HT1080 (cell line): ENCODE measurements at places on chromosomes 7 and 10. TPM values are rescaled to one million over a fixed set of nuclear protein-coding genes. Genes with fewer than 3 reads are reported as not detected.
A peak's percentile ranks its signal among the peaks of the same experiment; 100 is the strongest.

ASB10 gene
- total RNA-seq = not detected in 2 replicates

GRCh38 chr10:76209135-76209534 is 777.7 kb downstream of the LRMDA start:
- DNase-seq = peak; percentile 50

- no peak for DNase-seq
Observed at GRCh38 chr7:84085998-84086397, 108.6 kb downstream of the SEMA3A start.

GRCh38 chr7:587767-588166 is 68.1 kb upstream of the PDGFA start:
- no peak for DNase-seq

DNA sequence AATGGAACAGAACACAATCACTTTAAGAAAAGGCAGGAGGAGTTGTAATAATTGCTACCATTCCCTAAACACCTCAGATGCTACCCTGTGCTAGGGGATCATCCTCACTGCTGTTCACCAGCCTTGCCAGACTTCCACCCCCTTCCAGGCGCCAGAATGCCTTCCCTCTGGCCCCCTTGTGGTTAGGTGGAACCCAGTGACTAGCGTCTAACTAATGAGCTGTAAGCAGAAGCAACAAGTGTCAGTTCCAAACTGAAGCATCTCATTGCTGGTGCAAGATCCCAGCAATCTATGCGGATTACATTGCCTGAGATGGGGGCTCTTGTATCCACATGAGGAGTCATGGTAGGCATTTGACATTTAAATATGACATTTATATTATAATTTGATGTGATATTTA is 86.6 kb downstream of the FRMD4A start:
- no peak for DNase-seq

MGAM2 gene
- 0.03 and 0.05 TPM in 2 replicates for total RNA-seq

H2BK1 gene
- not detected in 2 replicates for total RNA-seq

HMX2 gene
- total RNA-seq = 0.06 TPM in 1 of 2 replicates, not detected in the other

DNA sequence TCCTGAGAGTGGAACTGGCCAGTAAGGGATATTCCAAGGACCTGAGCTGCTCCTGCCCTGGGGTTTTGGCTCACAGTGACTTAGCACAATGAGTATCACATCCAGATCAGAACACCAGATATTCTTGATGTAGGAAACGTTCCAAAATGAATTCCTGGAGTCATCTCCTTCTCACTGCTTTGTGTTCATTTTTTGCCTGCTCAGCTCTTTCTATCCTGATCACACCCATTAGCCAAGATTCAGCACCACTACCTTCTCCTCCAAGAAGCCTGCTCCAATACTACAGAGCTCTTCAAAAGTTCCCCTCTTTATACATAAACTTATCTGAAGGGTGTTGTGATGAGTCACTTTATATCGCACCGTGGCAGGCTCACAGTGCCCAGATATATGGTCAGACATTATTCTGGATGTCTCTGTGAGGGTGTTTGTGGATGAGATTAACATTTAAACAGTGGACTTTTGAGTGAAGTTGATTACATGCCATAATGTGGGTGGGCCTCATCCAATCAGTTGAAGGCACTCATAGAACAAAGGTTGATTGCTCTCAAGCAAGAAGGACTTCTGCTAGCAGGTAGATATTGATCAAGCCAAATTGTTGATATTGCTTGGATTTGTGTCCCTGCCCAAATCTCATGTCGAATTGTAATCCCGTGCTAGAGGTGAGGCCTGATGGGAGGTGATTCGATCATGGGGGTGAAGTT is 1155.2 kb upstream of the AUTS2 start:
- no peak for DNase-seq

DNA sequence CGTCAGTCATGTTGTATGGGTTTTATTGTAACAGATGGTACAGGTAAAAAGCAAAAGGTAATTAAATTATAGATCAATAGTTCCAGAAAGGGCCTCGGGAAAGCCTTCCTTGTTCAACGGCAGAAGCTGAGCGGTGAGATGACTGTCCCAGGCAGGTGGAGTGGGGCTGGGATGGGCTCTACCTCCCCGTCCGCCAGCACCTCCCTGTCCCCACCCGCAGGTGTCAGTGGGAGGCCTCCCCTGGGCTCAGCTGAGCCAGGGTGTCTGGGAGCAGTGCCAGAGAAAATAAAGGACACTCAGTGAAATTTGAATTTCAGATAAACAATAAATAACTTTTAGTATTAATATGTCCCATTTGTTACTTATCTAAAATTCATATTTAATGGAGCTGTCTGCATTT is 58.9 kb downstream of the CLRN3 start:
- no peak for DNase-seq

- peak; percentile 69 for DNase-seq
Observed at GRCh38 chr10:76547352-76547972, 1090.1 kb downstream of the KCNMA1 start.

DNA sequence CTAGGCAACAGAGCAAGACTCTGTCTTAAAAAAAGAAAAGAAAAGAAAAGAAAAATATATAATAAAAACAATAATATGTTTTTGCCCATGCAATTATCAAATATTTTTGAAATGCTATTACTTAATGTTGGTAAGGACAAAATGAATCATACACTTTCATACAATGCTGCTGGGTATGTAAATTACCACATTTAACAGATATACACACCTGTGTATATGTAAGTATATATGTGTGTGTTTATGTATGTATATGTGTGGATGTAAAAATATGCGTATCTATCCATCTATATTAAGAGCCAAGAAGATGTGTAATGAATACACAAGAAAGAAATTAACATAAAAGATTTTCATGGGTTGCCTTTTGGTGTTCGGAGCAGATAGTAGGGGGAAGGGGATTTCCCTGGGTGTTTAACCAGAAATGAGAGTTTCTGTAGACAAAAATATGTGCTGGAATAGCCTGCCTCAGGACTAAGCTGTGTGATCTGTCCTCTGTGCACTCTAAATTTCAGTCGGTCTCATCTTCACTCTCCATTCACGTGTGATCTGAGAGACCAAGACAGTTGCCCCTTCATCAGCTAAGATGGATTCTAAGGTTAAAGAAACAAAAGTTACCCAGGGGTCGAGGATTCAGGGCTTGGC is 61.2 kb downstream of the PRKCQ start:
- DNase-seq = no peak

DNA sequence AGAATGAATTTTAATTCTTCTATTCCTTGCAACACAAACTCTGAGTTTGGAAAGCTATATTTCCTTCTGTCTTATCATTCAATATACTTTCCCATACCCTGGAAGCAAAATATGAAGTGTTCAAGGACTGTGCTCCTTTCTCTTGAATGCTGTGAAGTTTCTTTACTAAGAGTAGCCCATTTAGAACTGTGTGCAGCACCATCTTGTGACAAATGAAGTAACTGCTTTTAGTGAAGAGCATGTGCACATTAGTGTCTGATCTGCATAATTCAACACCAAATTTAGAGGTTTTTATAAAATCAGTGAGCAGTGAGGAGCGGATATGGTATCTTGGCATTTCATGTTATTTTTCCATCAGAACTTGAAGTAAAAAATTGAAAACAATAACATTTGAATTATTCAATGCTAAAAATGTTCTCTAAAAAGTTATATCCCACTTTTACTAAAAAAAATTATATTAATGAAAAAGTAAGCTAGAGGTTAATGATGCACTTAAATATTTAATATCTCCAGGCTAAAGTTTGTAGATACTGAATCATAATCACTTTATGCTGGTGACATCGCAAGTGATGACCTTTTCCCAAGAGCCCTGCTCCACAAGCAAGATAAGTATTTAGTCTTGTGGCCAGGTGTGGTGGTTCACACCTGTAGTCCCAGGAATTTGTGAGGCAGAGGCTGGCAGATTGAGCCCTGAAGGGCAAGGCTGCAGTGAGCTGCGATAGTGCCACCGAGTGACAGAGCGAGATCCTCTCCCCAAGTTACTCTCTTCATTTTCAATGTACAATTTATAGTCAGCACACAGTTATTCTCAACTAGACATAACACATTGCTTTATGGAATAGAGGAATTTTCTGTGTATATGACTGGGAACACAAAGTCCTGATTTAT is 108.8 kb upstream of the PCLO start:
- DNase-seq = peak; percentile 28

GRCh38 chr10:94524146-94524545 is 21.4 kb upstream of the HELLS start:
- DNase-seq = no peak

GRCh38 chr10:95431900-95432342 is 129.2 kb downstream of the SORBS1 start:
- no peak for DNase-seq

SLIT1 gene
- total RNA-seq = 0.07 TPM in 1 of 2 replicates, not detected in the other

DNA sequence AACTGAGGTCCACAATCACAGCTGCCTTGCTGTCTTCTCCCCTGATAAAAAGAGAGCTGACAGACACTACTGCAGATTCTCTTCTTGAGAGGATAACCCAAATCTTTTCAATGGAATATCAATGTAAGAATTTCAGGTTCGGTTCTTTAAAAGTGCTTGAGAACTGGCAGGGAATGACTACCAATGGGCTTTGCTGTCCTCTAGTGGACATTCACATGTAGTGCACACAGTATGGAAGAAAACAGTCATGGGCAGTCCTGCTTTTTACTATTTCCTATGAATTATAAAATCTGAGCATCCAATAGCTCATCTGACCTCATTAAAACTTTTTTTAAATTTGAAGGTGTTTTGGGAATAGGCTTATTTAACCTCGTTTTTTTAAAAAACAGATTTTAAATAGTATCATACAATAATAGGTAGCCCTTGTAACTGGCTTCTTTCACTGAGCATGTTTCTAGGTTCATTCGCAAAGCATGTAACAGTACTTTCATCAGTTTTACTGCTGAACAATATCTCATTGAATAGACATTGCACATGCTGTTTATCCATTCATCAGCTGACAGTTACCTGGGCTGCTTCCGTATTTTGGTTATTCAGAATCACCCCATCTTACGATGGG is 18.3 kb downstream of the FZD9 start:
- DNase-seq = peak; percentile 42

ARHGEF35 gene
- total RNA-seq = 0.11 TPM in 1 of 2 replicates, not detected in the other

DNA sequence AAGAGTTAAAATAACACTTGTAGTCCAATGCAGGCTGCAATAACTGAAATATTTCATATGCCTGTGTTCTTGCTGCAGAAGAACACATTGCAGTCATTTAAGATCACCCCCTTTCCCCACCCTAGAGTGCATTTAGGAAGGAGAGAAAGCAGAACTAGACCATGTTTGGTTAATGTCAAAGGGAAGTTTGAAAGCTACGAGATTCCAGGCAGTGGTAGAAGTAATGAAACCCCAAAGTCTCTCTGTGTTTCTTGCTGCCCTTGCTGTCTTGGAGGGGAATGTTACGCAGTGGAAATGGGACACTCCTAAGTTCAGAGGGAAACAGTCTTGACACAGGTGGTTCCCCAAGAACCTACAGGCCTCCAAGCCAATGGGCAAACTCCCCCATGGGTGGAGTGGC is 242.9 kb downstream of the PTEN start:
- DNase-seq = no peak

DNA sequence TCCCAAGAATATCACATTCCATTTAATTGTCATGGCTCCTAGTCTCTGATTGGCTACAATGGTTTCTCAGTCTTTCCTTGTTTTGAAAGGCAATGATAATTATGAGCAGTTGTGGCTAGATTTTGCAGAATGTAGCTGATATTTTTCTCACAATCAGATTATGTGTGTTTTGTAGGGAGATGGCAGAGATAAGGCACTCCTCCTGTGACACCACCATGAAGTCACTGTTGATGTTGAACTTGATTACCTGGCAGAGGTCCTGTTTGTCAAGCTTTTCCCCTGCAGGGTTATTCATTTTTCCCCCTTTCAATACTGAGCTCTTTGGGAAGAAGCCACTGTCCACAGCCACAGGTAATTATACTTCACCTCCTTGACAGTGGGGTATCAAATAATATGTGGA is 602.9 kb upstream of the PFKP start:
- no peak for DNase-seq

GRCh38 chr7:150927157-150927955 is 50.8 kb downstream of the KCNH2 start:
- DNase-seq = peak; percentile 33

HSPA12A gene
- total RNA-seq = 3.4 and 3.7 TPM in 2 replicates

GRCh38 chr7:43501870-43502269 is 81.0 kb upstream of the STK17A start:
- DNase-seq = peak; percentile 27

WBP1L gene
- total RNA-seq = 19.0 and 25.7 TPM in 2 replicates

ZMIZ2 gene
- total RNA-seq = 11.9 and 17.8 TPM in 2 replicates

ABCA13 gene
- 1.2 and 1.7 TPM in 2 replicates for total RNA-seq

GRM3 gene
- total RNA-seq = not detected in 2 replicates

CYP26A1 gene
- total RNA-seq = not detected in 2 replicates

NUDCD3 gene
- total RNA-seq = 72.3 and 73.7 TPM in 2 replicates
